ENCODE measurements at places on chromosomes 2 and 18. TPM values are rescaled to one million over a fixed set of nuclear protein-coding genes. Genes with fewer than 3 reads are reported as not detected.

GRCh38 chr2:229032608-229033234 is 238.4 kb downstream of the PID1 start:
- no peaks in the 10 kb centered on the region for H3K4me1 ChIP-seq

- H3K4me1 ChIP-seq = no peaks in the 10 kb centered on the region
- no peak overlapping the region for H3K4me3 ChIP-seq
- DNase-seq = no peak
- H3K27ac ChIP-seq = no peak overlapping the region
- H3K36me3 ChIP-seq = peaks cover 43% of the 10 kb centered on the region
- no peaks in the 10 kb centered on the region for H3K27me3 ChIP-seq
Measured at GRCh38 chr2:182744490-182744889, 28.4 kb downstream of the DNAJC10 start.

GRCh38 chr2:33796511-33796910 is 197.4 kb upstream of the FAM98A start:
- peaks cover 1% of the 10 kb centered on the region for H3K36me3 ChIP-seq
- no peaks in the 10 kb centered on the region for H3K4me1 ChIP-seq
- DNase-seq = no peak
- no peak overlapping the region for H3K27ac ChIP-seq
- H3K27me3 ChIP-seq = peaks cover 5% of the 10 kb centered on the region

The RUFY4 gene
- total RNA-seq = not detected

The NR4A2 gene
- total RNA-seq = 1.2 TPM

DNA sequence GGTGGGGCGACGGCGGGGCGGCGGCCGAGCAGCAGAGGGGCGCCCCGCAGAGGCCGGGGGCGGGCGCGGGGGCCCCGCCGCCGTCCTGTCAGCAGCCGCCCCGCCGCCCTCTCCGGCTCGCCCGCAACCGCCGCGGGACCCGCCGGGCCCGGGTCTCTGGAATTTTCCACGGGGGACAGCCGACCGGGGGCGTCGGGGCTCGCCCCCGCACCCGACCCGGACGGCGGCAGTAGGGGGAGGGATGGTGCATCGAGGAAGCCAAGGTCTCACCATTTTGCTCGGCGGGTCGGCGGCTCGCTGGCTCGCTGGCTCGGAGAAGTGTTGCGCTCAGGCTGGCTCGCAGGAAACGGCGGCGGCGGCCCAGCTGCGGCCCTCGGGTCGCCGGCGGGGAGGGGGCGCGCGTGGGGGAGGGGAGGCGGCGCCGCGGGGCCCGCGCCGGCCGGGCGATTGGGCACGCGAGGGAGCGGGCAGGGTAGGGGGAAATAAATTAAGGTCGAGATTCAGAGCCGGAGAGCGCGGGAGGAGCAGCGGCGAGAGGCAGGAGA is 405 bp downstream of the PPP3R1 start:
- peak overlapping the region; percentile 96 for H3K27ac ChIP-seq
- peak overlapping the region; percentile 94 for H3K4me3 ChIP-seq
- no peak for DNase-seq
- no peaks in the 10 kb centered on the region for H3K36me3 ChIP-seq
- no peaks in the 10 kb centered on the region for H3K27me3 ChIP-seq
- peaks cover 42% of the 10 kb centered on the region for H3K4me1 ChIP-seq

- H3K27me3 ChIP-seq = peaks cover 5% of the 10 kb centered on the region
- peaks cover 8% of the 10 kb centered on the region for H3K4me1 ChIP-seq
- no peak for DNase-seq
- peaks cover 2% of the 10 kb centered on the region for H3K36me3 ChIP-seq
- no peak overlapping the region for H3K4me3 ChIP-seq
- no peak overlapping the region for H3K27ac ChIP-seq
Measured at GRCh38 chr2:19474128-19474527, 115.7 kb upstream of the OSR1 start.

DNA sequence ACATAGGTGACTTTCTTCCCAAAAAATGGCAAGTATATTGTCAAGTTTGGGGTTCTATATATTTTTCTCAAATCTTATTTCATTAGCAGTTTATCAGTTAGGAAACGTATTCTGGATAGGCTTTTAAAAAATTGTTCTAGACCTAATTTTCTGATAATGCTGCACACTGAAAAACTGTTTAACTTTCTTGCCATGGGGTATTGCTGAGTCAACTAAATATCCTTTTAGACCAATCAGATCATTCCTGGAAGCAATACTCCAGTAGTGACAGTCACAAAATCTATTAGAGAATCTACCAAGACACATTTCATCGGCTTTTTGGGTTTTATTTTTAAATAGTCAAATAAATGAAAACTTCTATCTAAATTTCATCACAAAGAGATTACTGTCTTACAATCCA is 440.6 kb downstream of the LRRTM4 start:
- H3K27me3 ChIP-seq = peaks cover 3% of the 10 kb centered on the region
- no peak overlapping the region for H3K4me3 ChIP-seq
- no peaks in the 10 kb centered on the region for H3K36me3 ChIP-seq
- H3K4me1 ChIP-seq = no peaks in the 10 kb centered on the region
- no peak overlapping the region for H3K27ac ChIP-seq
- DNase-seq = no peak

All from chondrocyte (in vitro differentiated cells).